Astrocyte (in vitro differentiated cells and primary cell): ENCODE measurements at places on chromosomes 3 and 15.
A peak's percentile ranks its signal among the peaks of the same experiment; 100 is the strongest.

DNA sequence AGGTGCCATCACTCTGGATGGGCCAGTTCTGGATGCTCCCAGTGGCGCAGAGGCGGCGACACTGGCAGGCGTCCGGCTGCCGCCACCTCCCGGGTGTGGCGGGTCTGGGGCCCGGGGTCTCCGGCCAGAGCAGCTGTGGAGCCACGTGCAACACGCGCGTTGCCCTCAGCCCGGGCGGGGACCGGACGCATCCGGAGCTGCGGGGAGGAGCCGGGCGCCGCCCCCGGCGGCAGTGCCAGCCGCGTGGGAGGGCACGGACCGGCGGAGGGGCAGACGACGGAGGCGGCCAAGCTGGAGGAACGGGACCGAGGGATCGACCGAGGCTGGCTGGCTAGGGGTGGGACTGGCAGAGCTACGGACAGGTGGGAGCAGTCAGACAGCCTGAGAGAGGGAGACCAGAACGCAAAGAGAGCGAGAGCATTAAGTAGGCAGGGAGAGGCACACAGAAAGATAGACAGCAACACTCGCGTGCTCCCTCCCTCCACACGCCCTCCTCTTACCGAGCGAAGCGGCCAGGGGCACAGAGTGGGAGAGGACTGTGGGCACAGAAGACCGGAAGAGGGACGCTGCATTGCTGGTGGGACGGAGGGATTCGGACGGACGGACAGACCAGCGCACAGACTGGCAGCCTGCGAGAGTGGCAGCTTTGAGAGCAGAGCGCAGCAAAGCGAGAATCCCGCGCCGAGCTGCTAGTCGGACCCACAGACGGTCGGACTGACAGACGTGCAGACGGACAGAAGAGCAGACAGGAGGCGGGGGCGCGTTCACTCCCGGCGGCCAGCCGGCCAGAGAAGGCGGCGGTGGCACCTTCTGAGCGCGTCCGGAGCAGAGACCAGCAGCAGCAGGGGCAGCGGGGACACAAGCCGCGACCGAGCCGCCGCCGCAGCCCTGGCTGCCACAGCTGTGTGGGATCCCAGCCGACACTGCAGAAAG lies at the start of gene ARPP21:
Gene ARPP21, plus strand, starts transcription at position 272 of the 933 bp plus-strand sequence. CDS start 42,227 bp downstream, outside the sequence.
- DNase-seq: peak; percentile 5

- DNase-seq: peak; percentile 42
Measured at GRCh38 chr15:71448688-71449114, 333.4 kb downstream of the THSD4 start.

DNA sequence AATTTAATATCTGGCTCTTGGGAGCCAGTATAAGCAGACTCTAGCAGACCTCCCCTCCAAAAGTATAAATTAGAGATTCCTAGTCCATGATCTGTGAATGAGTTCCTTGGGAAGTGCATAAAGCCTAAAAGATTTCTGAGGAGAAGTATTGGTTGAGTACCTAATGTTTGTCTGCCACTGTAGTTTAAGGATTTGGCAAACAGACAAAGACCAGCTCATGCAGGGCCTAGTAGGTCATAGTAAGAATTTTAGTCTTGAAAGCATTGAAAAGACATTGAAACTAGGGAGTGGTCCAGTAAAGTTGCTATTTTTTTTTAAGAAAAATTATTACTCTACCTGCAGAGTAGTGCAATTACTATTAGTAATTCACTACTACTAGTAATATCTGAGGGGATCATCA lies 67.5 kb downstream of the SPRED1 start:
- no peak for DNase-seq

- no peak for DNase-seq
Measured at GRCh38 chr3:4773583-4773982, 205.7 kb upstream of the BHLHE40 start.

- DNase-seq: peak; percentile 39
Measured at GRCh38 chr3:184620475-184621119, 59.0 kb downstream of the EPHB3 start.

GRCh38 chr3:33629219-33629618 lies 88.8 kb downstream of the CLASP2 start:
- DNase-seq: no peak

DNA sequence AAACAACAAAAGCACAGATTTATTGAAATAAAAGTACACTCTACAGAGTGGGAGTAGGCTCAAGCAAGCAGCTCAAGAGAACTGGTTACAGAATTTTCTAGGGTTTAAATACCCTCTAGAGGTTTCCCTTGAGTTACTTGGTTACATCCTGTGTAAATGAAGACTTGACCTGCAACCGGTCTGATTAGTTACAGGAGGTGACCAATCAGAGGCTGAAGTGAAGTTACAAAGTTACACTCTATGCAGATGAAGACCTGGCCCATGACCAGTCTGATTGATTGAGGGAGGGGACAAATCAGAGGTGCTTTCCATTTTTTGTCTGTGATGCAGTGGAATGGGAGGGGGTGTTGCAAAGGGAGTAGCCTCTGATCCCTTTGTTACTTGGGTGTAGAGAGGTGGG lies 723.4 kb downstream of the ZPLD1 start:
- DNase-seq: no peak

- no peak for DNase-seq
Measured at GRCh38 chr3:71659864-71660591, 65.2 kb downstream of the EIF4E3 start.
